SHP77 (cell line): ENCODE measurements at places on chromosomes 12 and 14.

- peak; percentile 65 for DNase-seq
Measured at GRCh38 chr12:103924761-103925641, 5.2 kb upstream of the HSP90B1 start.

DNA sequence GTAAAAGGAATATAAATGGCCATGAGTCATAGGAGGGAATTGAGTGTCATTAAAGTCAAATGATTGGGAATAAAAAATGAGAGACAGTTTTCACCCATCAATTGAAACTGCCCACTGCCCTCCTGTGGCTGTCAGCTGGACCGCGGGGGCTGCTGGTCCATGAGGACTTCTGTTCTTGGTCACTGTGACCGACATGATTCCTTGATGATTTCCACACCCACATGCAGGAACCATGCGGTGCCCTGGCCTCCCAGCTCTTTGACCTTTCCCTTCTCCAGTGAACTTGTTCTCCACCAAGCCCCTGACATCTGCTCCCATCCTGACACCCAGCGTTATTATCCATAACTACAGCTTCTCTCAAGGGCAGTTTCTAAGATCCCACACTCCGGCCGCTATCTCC lies 48.4 kb downstream of the C12orf75 start:
- peak; percentile 15 for DNase-seq

GRCh38 chr14:64525354-64525753 lies 15.2 kb upstream of the HSPA2 start:
- DNase-seq, result no peak

GRCh38 chr12:99658671-99659349 lies 11.3 kb downstream of the GARIN6 start:
- DNase-seq, result peak; percentile 6

- no peak for DNase-seq
Measured at GRCh38 chr14:101916816-101917412, 47.5 kb upstream of the DYNC1H1 start.

GRCh38 chr14:68886109-68886434 lies 93.0 kb downstream of the ACTN1 start:
- DNase-seq, result no peak

- no peak for DNase-seq
Measured at GRCh38 chr12:111978545-111978944, 34.4 kb downstream of the TMEM116 start.

DNA sequence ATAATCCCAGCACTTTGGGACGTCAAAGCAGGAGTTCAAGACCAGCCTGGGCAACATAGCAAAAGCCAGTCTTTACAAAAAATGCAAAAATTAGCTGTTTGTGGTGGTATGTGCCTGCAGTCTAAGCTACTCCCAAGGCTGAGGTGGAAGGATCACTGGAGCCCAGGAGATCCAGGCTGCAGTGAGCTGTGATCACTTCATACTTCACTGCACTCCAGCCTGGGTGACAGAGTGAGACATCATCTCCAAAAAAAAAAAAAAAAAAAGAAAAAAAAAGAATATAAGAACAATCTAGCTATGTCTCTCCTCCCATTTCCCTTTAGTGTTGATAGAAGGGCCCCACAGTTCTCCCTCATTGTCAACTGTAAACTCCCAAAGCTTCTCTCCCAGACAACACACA lies 3.5 kb upstream of the BCAT1 start:
- no peak for DNase-seq

DNA sequence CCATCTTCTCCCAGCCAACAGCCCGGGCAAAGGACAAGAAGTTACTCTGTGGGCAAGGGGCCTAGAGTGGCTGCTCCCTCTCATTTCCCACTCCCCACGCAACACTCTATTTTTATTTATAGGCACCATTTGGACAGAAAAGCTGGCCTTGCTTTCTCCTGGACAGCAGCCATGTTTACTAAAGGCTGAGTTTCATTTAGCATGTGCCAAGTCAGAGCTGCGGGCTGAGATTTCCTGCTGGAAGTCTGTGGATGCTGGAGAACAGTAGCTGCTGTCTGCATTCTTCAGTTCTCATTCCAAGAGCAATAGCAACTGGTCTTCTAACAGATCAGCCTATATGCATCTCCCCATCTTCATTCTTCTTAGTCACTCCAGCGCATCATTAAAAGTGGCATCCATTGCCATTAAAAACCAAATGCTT lies 8.3 kb downstream of the COL2A1 start:
- DNase-seq, result no peak

- DNase-seq, result no peak
Measured at GRCh38 chr14:69662636-69663299, 51.4 kb downstream of the SUSD6 start.

- DNase-seq, result no peak
Measured at GRCh38 chr12:106046947-106047346, 91.8 kb downstream of the NUAK1 start.

DNA sequence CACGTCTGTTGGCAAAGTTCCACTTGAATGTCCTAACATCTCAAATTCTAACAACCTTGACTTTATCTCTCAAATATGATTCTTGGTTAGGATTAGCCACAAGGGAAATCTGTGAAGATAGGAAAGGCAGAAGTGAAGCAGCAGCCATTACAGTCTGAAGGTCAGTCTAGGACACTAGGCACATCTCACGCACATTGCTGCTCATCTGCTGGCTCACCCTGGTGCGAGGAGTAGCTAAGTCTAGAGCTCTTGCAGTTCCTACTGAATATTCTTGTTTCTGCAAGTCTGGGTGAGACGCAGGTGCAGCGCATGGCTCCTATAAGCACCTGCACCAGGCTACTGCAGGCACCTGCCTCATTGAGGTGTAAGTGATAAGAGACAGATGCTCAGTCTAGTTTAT lies 6.4 kb upstream of the SLC25A3 start:
- DNase-seq, result no peak

- peak; percentile 24 for DNase-seq
Measured at GRCh38 chr14:68306934-68307789, 485.7 kb downstream of the ZFP36L1 start.

GRCh38 chr12:49672301-49673217 lies 34.6 kb downstream of the FMNL3 start:
- no peak for DNase-seq

GRCh38 chr12:55842681-55843429 lies at the start of gene MMP19:
TSS of gene MMP19 (minus strand) at chr12:55842936. CDS start at chr12:55842830, 106 bp downstream.
- no peak for DNase-seq

DNA sequence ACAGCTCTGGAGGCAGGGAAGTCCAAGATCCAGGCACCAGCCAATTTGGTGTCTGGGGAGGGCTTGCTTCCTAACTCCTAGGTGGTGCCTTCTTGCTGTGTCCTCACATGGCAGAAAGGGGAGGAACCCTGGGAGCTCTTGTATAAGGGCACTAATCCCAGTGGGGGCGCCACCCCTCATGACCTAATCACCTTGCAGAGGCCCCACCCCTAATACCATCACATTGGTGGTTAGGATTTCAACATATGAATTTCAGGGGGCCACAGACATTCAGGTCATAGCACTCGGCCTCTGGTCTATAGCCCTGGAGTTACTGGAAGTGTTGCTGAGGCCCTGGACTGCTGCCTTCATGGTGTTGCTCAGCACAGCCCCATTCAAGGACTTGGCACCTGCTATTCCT lies 14.6 kb downstream of the PSMD9 start:
- no peak for DNase-seq

DNA sequence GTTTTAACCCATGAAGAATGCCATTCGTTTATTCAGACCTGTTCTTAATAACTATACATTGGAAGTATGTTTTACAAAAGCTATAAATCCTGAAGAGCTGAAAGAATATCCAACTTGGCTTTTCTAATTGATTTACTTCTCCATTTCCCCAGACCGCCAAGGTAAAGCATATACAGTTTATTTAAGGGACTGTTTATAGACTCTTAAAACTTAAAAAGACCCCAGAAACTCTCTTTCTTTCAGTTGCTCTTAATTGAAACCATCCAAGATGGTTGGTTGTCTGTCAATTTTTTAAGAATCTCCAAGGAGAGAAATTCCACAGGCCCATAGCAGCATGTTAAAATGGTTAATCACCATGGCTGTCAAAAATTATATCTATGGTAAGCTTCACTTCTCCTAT lies 8.8 kb downstream of the IGF1 start:
- DNase-seq, result no peak

GRCh38 chr12:53461059-53461458 lies 9.2 kb downstream of the PCBP2 start:
- no peak for DNase-seq

DNA sequence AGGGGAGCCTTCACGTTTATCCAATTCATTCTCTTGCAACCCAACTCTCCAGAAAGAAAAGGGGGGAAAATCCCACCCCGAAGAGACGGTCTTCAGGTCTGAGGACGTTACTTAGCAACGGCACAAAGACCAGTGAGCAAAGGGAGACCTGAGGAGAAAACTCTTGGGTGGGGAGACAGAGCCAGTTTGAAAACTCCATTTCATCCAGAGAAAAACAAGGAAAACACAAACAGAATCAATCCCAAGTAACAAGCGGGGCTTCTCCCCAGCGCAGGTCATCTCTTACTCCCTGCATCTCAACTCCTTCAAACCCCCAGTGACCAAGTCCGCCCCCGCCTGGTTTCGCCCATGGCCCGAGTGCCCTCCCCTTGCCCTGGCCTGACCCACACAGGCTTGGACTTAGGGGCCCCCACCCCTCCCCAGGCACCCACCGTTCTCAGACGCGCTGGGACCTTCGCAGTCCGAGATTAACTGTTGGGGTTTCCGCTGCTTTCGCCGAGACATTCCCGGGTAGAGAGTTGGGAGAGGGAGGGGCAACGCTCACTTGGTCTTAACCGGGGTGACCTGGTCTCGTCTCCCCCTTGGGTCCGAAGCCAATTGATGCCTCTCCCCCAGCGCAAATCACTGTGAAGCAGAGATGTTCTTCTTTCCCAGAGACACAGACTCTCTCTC lies 10.4 kb upstream of the SALL2 start:
- no peak for DNase-seq

GRCh38 chr12:124188084-124188483 lies 106.8 kb upstream of the RFLNA start:
- DNase-seq, result no peak

DNA sequence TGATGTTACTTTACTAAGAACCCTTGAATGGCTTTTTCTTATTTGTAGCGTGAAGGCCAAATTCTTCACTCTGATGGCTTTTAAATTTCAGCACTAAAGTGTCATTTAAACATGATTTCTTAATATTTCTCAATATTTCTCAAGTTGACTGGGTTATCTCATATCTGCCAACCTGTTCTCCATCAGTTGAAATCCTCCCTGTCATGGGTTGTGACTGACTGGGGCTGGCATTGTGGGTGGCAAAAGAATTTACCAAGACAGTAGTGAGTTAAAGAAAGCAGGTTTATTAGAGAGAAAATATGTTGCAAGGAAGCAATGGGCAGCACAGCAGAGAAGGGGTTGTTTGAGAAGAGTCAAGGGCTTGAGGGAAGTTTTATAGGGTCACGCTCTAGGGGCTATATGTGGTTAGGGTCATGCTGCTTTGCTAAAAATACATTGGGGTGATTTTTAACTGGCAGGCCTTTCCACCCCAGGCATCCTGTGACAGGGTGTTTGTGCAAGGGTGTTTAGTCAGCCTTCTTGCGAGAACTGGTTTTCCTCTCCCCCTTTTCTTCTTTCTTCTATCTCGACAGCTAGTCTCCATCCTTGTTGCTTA lies 232.8 kb upstream of the SEL1L start:
- DNase-seq, result no peak

- DNase-seq, result no peak
Measured at GRCh38 chr14:73723797-73724661, 9.8 kb upstream of the PNMA1 start.

- DNase-seq, result no peak
Measured at GRCh38 chr12:99121546-99121945, 476.5 kb downstream of the APAF1 start.

DNA sequence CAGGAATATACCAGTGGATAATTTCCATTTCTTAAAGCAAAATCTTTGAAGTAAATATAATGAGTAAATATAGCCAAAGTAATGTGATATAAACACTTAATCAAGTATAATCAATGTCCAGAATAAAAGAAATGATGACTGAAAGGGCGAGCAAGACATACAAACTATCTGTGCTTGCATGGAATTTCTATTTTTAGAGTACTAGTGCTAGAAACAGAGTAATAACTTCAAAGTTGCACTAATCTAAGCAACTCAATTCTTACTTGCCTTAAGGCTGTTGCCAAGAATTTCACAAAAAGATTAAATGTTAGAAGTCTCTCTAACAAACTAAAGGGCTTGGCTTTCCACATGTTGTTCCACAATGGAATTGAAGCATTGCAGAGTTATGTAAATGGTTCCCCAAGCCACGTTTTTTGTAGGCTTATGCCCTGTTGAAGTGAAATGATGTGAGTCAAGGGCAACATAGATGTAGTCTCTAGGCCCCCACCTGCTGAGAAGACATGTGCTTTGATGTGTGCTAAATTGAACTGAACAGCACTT lies 175.0 kb upstream of the LMNTD1 start:
- DNase-seq, result no peak

GRCh38 chr12:120010661-120011230 lies 21.7 kb downstream of the BICDL1 start:
- DNase-seq, result no peak

- DNase-seq, result no peak
Measured at GRCh38 chr12:61754214-61754613, 506.0 kb upstream of the USP15 start.

- peak; percentile 36 for DNase-seq
Measured at GRCh38 chr14:58107947-58108552, 44.0 kb downstream of the ARMH4 start.

DNA sequence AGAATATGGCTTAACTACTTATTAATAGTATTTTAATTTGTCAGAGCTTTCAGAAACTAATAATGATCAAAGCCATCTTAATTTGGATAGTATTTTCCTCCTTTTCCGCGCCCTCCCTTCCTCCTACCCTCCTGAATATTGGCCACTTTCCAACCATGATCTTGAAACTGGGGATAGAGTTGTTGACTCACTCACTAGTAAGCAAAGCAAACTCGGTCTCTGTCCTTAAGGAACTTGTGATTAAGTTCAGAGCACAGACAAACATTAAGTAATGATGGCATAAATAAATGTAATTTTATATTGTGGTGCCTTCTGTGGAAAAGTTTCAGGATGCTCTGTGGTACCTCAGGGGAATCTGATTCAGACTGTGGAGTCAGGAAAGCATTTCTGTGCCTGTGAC lies 75.7 kb downstream of the LRRK2 start:
- no peak for DNase-seq

GRCh38 chr12:103742349-103742932 lies 98.6 kb downstream of the NT5DC3 start:
- peak; percentile 51 for DNase-seq

DNA sequence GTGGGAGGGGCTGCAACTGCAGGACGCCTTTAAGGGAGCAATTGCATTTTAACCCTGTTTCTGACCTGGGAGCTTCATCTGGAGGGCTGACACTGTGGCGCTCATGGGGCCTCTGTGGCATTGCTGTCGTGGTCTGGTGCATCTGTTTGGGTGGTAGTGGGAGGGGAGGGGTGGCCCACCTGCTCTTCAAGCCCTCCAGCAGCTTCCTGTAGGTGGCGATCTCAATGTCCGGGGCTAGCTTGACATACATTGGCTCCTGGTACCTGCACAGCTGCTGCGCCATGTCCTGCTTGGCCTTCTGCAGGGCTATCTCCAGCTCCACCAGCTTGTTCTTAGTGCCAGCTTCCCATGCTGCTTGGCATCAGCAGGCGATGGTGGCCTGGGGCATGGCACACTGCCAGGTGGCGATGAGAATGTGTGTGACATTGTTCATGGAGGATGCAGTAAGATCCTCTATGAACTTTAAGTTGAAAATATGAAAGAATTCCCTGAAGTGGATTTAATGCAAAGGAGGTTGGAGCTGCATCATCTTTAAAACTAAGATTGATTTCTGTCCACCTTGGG lies 7.7 kb upstream of the KRT82 start:
- DNase-seq, result no peak

- peak; percentile 69 for DNase-seq
Measured at GRCh38 chr14:25132732-25133422, 82.9 kb upstream of the STXBP6 start.

- no peak for DNase-seq
Measured at GRCh38 chr12:79233341-79233781, 368.8 kb downstream of the SYT1 start.

- DNase-seq, result no peak
Measured at GRCh38 chr12:3010214-3010930, 51.2 kb downstream of the TEAD4 start.
